ENCODE measurements at places on chromosomes 3 and 15.

DNA sequence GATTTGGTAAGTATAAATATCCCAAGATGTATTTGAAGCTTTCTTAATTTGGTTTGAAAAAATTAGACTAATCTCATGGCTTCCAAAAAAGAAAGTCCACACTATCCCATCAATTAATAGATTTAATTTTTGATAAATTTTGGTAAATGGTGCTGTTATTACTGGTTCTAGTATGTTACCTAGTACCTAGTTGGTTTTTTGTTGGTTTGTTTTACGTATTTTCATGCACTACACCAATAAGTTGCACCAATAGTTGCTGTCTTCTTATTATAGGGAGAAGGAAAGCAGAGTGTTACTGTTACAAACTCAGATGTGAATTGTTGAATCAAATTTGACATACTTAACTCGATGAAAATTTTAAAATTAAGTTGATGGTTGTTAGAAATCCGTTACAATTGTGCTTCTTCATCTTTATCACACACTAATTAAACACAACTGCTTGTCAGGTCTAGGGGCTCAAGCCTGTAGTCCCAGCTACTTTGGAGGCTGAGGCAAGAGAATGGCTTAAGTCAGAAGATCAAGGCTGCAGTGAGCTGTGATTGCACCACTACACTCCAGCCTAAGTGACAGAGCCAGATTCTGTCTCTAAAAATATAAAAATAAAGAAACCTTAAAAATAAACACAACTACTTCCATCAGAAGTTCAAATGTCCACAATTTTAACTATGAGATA is 23.1 kb upstream of the MBNL1 start:
- no peak for DNase-seq

- no peak for DNase-seq
Observed at GRCh38 chr3:180239939-180240338, 203.2 kb upstream of the PEX5L start.

DNA sequence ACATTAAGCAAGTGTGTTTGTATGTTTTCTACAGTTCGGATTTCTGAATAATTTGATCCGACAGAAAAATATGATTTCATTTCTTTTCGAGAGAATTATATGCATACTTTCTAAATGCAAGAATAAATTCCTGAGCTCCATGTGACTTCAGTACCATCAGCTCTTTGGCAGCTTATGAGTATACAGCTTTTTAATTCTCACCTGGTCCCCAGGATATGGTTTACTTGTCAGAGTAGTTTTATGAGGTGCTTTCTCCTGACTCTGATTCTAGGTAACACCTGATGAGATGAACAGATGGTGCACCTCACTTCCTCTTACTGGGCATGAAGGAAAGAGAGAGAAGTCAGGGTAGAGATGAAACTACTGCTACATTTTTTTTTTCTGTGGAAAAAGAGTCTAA is 3.1 kb downstream of the HGD start:
- DNase-seq: no peak

GRCh38 chr3:127291611-127292010 is 3.8 kb upstream of the PRR20G start:
- no peak for DNase-seq

DNA sequence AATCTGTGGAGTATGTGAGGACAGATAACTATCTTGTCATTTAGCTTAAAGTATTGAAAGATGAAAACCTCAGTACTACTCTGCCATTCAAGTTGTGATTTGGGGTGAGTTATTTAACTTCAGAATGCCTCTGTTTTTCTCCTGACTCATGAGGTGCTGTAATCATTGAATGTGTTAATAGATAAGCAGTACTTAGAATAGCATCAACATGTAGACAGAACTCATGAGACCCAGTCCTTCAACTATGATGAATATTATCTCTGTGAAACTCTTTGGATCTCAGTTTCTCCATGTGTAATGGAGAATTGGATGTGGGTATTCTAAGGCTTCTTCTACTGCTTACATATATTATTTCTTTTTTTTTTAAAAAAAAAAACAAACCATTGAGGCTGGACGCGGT is 431.4 kb downstream of the GRM7 start:
- DNase-seq: no peak

DNA sequence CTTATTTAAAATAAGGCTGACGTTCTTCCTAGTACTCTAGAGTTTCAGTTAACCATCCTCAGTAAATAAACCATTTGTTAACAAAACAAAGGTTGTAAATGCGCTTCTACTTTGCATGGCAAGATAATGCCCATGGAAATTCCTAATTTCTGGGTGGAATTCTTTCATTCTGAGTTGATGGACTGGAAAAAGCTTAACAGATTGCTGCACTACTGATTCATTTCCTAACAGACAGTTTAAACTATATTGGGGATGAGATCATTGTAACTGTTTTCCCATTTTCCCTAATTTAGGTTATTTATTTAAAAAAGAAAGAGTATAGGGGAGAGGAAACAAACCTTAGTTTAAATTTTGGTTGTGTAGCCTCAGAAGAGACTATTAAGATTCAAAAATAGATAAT is 342.2 kb downstream of the NLGN1 start:
- DNase-seq: no peak

- no peak for DNase-seq
Observed at GRCh38 chr15:38324939-38325647, 72.5 kb downstream of the SPRED1 start.

DNA sequence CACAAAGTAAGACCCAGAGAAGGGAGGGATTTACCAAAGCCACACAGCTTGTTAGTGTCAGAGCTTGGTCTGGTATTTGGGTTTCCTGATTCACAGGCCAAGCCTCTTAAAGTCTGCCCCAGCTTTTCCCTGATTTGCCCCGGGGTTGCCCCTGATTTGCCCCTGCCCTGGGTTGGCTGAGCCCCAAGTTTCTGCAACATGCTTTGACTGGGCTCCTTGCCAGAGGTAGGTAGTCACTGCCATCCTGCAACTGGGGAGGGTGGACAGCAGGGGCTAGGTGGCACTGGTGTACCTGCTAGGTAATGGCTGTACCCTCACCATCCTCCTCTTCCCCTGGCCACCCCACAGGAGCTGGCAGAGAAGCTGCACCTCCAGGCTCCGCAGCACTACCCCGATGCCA is 2.5 kb downstream of the MPI start:
- no peak for DNase-seq

DNA sequence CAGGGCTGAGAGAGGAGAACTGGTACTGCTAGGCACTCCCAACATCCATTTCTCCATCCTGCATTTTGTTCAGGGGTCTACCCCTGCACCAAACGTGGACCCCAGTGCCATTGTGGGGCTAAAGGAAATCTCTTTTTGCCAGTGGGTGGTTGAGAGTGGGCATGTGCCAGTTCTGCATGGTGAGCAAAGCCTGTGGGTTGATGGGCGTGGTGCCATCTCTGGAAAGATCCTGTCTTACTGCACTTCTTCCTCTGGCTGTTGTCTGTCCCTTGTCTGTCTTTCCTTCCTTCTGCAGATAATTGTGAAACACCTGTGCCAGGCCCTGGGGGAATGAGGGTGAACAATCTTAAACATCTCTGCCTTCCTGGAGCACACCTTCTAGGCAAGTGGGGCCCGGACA is 1.4 kb upstream of the RARRES1 start:
- no peak for DNase-seq

- no peak for DNase-seq
Observed at GRCh38 chr15:62483814-62484213, 318.7 kb upstream of the C2CD4B start.

GRCh38 chr15:25862472-25863110 is 536 bp downstream of the ATP10A start:
- no peak for DNase-seq

DNA sequence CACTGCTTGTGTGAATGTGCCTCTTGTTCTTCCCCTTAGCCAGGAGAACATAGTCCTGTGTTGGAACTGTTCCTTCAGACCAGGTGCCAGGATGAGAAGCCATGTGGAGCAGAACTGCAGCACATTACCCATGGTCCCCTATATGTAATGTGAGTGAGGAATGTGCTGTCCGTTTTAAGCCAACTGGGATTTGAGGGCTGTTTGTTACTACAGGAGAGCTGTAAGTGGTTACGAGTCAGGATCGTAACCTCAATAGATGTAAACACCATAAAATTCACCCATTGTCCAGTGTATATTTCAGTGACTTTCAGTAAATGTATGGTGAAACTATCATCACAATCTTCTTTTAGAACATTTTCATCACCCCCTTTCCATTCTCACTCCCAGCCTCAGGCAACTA is 10.1 kb upstream of the SCAP start:
- DNase-seq: no peak

- DNase-seq: no peak
Observed at GRCh38 chr3:142863930-142864920, 24.7 kb downstream of the PCOLCE2 start.

DNA sequence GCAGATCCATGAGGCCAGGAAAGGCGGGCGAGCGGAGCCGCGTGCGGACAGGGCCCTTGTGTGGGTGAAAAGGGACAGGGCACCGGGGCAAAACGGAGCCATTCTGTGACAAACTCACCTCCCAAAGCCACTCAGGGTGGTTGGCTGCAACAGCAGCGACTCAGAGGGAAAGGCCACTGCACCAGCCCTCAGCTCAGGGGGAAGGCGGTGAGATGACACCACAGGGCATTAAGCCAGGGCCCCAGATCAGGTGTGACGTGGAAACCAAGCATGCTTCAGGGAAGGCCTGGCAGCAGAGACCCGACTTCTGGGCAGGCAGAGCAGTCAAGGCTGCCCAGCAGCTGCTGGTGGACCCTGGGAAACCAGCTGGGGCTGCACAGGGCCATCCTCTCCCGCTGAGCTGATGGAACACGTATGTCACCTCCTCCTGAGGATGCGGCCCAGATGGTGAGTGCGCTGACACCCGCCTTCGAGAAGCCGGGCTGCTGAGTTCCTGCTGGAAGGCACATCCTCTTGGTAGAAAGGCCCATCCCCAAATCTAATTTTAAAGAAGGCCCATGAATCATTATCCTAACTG is 82.3 kb downstream of the CHSY1 start:
- DNase-seq: no peak

DNA sequence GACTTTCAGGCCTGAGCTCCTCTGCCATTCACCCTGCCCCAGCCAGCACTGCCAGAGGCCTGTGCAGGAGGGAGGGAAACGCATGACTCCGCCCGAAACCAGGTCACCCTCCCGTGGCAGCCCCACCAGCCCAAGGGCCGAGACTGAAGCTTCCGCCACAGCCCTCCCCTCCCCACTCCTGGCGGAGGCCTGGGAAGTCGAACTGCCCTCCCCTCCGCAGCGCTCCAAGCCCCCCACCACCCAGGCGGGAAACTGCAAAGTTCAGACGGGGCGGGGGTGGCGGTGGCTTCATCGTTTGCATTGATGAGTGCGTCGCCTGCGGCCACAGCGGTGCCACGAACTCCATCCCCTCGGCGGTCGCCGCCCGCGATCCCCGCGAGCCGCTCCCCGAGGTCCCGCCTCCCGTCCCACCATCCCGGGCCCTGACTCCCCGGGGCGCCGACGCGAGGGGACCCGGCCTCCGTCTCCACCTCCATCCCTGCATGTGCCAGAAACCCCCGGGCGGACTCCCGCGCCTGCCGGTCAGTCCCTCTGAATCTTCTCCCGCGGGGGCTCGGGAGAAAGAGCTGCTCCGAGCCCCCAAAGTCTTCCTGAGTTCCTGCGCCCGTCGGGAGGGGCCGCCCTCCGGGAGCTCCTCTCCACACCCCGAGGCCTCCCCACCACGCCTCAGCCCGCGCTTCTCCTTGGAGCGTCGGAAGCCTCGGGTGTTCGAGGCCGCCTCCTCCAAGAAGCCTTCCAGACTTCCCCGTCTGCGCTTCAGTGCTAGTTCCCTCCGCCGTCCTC is 698 bp downstream of the MELTF start:
- no peak for DNase-seq

DNA sequence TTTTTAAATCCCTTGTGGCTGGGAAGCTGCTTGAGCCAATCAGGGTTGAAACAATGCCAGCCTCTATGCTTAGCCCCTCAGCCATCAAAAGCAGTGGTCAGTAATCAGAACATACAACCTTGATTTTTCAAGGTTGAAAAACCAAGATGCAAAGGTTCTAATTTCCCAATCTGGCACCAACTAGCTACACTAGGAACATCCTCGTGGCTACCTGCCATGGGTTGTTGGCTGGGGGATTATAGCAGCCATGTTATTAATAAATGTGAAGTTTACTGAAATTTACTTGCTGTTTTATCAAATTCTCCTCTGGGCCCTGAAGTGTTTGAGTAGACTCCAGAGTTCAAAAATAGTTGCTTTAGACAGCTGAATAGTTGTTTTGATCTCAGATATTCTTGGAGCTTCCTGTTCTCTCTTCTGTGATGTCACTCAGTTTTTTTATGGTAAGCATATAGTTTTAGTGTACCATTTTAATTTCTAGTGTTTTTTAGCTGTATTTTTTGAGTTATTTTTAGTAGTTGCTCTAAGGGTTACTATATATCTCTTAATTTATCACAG is 31.9 kb downstream of the PCCB start:
- no peak for DNase-seq

- no peak for DNase-seq
Observed at GRCh38 chr3:116005404-116005803, 382.1 kb downstream of the GAP43 start.

- no peak for DNase-seq
Observed at GRCh38 chr3:146067048-146067447, 93.9 kb downstream of the PLOD2 start.

DNA sequence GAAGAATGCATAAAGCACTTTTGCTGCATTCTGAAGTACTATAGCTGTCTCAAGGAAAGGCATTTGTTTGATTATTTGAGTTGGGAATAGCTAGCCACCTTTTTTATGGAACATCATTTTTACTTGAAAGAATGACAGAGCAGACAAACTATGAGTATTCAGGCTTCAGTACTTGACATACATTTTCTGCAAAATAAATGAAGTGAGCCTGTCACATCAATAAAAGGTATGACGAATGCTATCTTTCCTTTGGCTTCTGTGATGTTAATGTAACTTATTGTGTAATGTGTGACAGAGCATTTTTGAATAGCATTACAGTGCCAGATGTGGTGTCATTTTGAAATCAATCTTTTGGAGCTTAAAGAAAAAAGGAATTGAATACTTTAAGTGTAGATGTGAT is 440.3 kb upstream of the ONECUT1 start:
- no peak for DNase-seq

GRCh38 chr3:105355408-105356061 is 11.2 kb upstream of the ALCAM start:
- no peak for DNase-seq
